ENCODE measurements at places on chromosomes 13 and 19. TPM values are rescaled to one million over a fixed set of nuclear protein-coding genes. Genes with fewer than 3 reads are reported as not detected.

DNA sequence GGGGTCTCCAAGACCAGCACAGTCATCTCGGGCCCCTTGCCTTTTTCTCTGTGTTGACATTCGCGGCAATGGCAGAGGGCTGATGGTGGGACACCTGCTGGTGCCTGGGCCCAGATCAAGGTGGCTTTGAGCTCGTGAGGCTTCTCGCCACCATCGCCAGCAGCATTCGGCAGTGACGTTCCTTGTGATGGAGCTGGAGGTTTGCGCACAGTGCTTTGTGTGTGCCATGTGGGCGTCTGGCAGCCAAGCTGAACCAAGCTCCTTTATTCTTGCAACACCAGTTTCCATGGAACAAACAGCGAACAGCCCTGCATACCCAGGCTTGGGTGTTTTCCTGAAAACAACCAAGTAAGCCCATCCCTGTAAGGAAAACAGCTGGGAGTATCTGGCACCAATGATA, 9.1 kb upstream of the TMEM255B start:
- no peaks in the 10 kb centered on the region for H3K4me1 ChIP-seq
- no peak overlapping the region for H3K27ac ChIP-seq
- H3K27me3 ChIP-seq = no peaks in the 10 kb centered on the region
- H3K4me3 ChIP-seq = no peak overlapping the region
- no peaks in the 10 kb centered on the region for H3K36me3 ChIP-seq

Gene CGB2
- not detected for total RNA-seq

DNA sequence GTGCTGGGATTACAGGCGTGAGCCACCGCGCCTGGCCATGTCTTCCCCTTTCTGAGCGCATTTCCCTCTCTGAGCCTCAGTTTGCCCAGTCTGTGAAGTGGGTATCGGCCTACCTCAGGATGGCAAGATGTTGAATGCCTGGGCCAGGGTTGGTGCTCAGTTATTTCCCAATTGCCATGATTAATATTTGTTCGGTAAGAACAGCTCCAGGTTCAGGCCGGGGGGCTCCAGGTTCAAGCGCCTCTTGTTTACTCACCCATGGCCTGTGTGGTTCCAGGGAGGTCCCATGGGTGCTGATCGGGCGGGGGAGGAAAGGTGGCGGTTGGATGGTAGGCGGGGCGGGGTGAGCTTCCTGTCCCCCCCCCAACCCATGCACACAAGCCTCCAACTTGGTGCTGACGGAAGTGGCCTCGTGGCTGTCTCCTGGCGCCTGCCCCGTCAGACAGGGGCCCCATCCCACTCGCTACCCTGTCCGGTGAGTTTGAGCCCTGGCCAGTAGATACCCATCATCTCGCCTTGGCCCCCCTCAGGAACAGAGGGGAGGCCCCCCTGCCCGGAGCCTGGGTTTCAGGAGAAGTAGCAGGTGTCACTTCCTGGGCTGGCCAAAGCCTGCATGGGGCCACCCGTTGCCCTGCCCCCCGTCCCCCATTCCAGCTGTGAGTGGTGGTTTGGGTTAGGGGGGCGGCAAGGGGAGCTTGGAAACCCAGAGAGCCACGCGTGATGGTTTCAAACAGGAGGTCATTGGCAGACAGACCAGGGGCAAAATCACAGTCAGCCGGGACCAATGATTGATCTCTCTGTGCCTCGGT, at the start of gene FCHO1:
Gene FCHO1, plus strand, starts transcription at position 375 of the 809 bp plus-strand sequence. CDS start 3,688 bp downstream, outside the sequence.
- no peak for DNase-seq
- no peak within 1 kb of the TSS for H3K4me3 ChIP-seq
- H3K4me1 ChIP-seq = peaks cover 5% of the 10 kb centered on the region
- no peaks in the 10 kb centered on the region for H3K27me3 ChIP-seq

Gene SBK3
- 0.35 TPM for total RNA-seq

DNA sequence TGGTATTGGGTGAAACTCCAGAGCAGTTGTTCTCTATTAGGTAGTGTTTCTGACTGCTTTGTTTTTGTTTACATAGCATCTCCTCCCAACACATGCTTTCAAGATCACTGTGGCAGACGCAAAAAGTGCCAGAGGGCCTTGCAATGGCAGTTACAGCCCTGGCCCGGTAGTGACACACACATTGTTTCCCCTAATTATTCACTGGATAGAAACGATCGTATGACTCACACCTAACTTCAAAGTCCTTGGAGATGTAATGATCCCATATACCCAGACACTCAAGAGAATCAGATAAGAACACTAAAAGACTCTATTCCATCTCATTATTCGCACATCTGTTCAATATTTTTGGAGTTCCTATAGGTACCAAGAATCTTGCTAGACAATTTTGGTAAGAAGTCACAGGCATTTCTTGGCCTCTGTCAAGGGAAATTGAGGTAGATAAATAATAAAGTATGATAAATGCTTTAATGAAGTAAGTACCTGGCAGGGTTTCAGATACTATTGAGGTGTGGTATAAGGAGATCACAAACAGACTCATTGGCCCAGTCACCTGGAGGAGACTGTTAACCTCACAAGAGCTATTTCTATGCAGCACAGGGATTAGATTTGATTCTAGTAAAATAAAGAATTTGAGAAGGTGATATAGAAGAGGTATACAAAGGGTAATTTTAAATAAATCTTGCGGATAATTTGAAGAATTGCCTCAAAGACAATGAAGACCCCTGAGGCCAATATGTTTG, 485.3 kb downstream of the SLITRK6 start:
- H3K36me3 ChIP-seq = no peaks in the 10 kb centered on the region
- no peak overlapping the region for H3K27ac ChIP-seq
- no peak for DNase-seq
- H3K4me1 ChIP-seq = no peaks in the 10 kb centered on the region
- H3K27me3 ChIP-seq = no peaks in the 10 kb centered on the region
- H3K4me3 ChIP-seq = no peak overlapping the region

Gene CCDC194
- total RNA-seq = 2.5 TPM

GRCh38 chr19:10769533-10770491, 51.9 kb downstream of the DNM2 start:
- no peaks in the 10 kb centered on the region for H3K27me3 ChIP-seq
- H3K4me3 ChIP-seq = no peak overlapping the region
- DNase-seq = peak; percentile 46
- peak overlapping the region; percentile 73 for H3K27ac ChIP-seq
- no peaks in the 10 kb centered on the region for H3K36me3 ChIP-seq

GRCh38 chr13:112752711-112753541, 63.1 kb downstream of the ATP11A start:
- H3K4me1 ChIP-seq = peaks cover 18% of the 10 kb centered on the region
- peak overlapping the region; percentile 59 for H3K27ac ChIP-seq
- no peaks in the 10 kb centered on the region for H3K36me3 ChIP-seq
- no peak overlapping the region for H3K4me3 ChIP-seq

DNA sequence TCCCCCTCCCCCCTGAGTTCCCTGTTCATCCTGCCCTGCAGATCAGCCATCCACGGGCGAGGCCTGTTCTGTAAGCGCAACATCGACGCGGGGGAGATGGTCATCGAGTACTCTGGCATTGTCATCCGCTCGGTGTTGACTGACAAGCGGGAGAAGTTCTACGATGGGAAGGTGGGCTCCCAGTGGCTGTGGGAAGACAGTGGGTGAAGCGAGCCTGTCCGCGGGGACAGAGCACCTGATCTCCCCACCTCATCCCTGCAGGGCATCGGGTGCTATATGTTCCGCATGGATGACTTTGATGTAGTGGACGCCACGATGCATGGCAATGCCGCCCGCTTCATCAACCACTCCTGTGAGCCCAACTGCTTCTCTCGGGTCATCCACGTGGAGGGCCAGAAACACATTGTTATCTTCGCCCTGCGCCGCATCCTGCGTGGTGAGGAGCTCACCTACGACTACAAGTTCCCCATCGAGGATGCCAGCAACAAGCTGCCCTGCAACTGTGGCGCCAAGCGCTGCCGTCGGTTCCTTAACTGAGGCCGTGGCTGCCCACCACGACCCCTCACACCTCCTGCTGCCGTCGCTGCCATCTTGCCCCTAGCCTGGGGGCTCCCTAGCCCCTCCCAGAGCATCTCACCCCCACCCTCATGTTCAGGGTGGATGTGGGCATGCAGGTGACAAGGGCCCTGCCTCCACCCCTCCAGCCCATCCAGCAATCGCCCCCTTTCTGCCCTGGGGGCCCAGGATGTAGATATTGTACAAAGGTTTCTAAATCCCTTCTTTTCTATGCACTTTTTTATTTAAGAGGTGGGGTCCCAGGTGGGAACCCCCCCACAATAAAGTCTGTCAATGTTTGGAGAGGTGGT, 4.0 kb downstream of the IGFLR1 start:
- DNase-seq = no peak
- no peaks in the 10 kb centered on the region for H3K27me3 ChIP-seq
- no peak overlapping the region for H3K27ac ChIP-seq

- H3K36me3 ChIP-seq = no peaks in the 10 kb centered on the region
- H3K4me1 ChIP-seq = peaks cover 29% of the 10 kb centered on the region
- no peak for DNase-seq
- H3K27ac ChIP-seq = peak overlapping the region; percentile 78
Measured at GRCh38 chr19:5949792-5950305, 28.1 kb downstream of the RANBP3 start.

GRCh38 chr13:75689686-75690085, 53.6 kb downstream of the LMO7 start:
- no peaks in the 10 kb centered on the region for H3K36me3 ChIP-seq
- H3K4me3 ChIP-seq = no peak overlapping the region
- H3K27ac ChIP-seq = no peak overlapping the region
- DNase-seq = no peak

Gene ACTMAP
- 0.48 TPM for total RNA-seq

Gene OR4F17
- total RNA-seq = not detected

GRCh38 chr13:50389726-50390125, 374.5 kb downstream of the KCNRG start:
- no peaks in the 10 kb centered on the region for H3K36me3 ChIP-seq
- no peak overlapping the region for H3K4me3 ChIP-seq
- no peak for DNase-seq
- no peaks in the 10 kb centered on the region for H3K4me1 ChIP-seq

Gene MAB21L1
- total RNA-seq = not detected

Gene TPRX2
- total RNA-seq = not detected

GRCh38 chr19:46328079-46328478, 18.8 kb upstream of the PPP5C start:
- DNase-seq = no peak
- no peaks in the 10 kb centered on the region for H3K4me1 ChIP-seq
- no peaks in the 10 kb centered on the region for H3K27me3 ChIP-seq
- H3K36me3 ChIP-seq = no peaks in the 10 kb centered on the region

- DNase-seq = no peak
- H3K4me1 ChIP-seq = no peaks in the 10 kb centered on the region
- H3K4me3 ChIP-seq = no peak overlapping the region
- H3K27me3 ChIP-seq = no peaks in the 10 kb centered on the region
Measured at GRCh38 chr19:56725829-56726424, 54.4 kb upstream of the ZNF835 start.

Gene CGB1
- total RNA-seq = not detected

DNA sequence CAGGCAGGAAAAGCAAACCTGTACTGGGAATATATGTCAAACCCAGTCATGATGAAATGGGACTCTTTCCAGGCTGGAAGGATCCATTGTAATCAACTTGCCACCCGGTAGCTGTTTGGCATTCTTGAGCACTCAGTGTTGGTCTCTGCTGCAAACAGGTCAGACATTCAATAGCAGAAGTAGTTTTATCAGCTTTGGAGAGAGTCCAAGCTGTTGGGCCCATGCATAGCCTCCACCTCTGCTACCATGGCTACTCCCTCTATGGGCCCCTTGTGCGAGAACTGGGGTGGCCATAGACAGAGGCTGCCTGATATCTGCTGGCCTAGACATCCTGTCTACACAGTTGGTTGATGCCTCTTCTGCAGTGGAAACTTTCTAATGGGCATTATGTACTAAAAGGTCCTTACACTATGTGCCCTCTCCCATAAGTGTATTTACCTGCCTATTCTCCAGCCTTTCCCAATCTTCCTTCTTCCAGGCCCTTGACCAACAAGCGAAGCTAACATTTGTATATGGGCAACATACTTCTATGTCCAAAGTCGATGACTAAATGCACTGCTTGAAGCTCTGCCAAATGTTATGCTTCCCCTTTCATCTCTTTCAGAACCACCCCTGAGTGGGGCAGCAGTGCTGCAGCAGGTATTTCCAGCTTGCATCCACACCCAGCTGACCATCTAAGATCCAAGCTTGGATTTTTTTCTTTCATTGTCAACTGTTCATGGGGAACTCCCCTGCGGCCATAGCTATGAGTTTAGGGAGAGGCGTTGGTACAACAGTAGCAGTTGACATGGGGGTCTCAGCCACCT, 5.3 kb upstream of the RNF6 start:
- no peak for DNase-seq
- H3K4me1 ChIP-seq = no peaks in the 10 kb centered on the region
- no peaks in the 10 kb centered on the region for H3K36me3 ChIP-seq
- H3K4me3 ChIP-seq = no peak overlapping the region
- no peak overlapping the region for H3K27ac ChIP-seq
- H3K27me3 ChIP-seq = no peaks in the 10 kb centered on the region

DNA sequence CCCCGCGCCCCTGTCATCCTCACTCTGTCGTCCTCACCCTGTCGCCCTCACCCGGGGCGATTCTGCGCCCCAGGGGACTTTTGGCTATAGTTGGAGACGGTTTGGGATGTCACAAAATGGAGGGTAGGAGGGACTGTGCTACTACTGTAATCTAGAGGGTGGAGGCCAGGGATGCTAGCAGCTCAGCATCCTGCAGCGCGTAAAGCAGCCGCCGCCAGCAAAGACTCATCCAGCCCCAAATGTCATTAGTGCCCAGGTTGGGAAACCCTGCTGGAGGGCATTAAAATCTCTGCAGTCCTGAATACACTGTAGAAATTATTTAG, 362 bp downstream of the ZNF557 start:
- H3K27me3 ChIP-seq = no peaks in the 10 kb centered on the region
- H3K36me3 ChIP-seq = no peaks in the 10 kb centered on the region
- no peak for DNase-seq
- no peaks in the 10 kb centered on the region for H3K4me1 ChIP-seq

GRCh38 chr19:32363175-32363574, 17.8 kb downstream of the ZNF507 start:
- H3K4me1 ChIP-seq = no peaks in the 10 kb centered on the region
- no peaks in the 10 kb centered on the region for H3K36me3 ChIP-seq
- DNase-seq = no peak
- no peak overlapping the region for H3K4me3 ChIP-seq
- no peak overlapping the region for H3K27ac ChIP-seq

Gene CACNG7
- 1.0 TPM for total RNA-seq

GRCh38 chr19:5172859-5173630, 167.6 kb downstream of the PTPRS start:
- DNase-seq = no peak
- no peak overlapping the region for H3K4me3 ChIP-seq
- H3K36me3 ChIP-seq = no peaks in the 10 kb centered on the region
- H3K27me3 ChIP-seq = no peaks in the 10 kb centered on the region
- no peak overlapping the region for H3K27ac ChIP-seq

- H3K4me1 ChIP-seq = no peaks in the 10 kb centered on the region
- no peak overlapping the region for H3K27ac ChIP-seq
- no peaks in the 10 kb centered on the region for H3K36me3 ChIP-seq
- H3K4me3 ChIP-seq = no peak overlapping the region
- no peaks in the 10 kb centered on the region for H3K27me3 ChIP-seq
Measured at GRCh38 chr19:32388393-32388855, 17.1 kb upstream of the DPY19L3 start.

GRCh38 chr13:44270150-44270549, 103.5 kb upstream of the SERP2 start:
- no peaks in the 10 kb centered on the region for H3K27me3 ChIP-seq
- H3K4me3 ChIP-seq = no peak overlapping the region
- no peak for DNase-seq
- H3K4me1 ChIP-seq = peaks cover 10% of the 10 kb centered on the region

GRCh38 chr19:16737911-16738310, 18.3 kb downstream of the NWD1 start:
- no peaks in the 10 kb centered on the region for H3K4me1 ChIP-seq
- H3K27ac ChIP-seq = no peak overlapping the region
- DNase-seq = no peak
- no peaks in the 10 kb centered on the region for H3K27me3 ChIP-seq
- no peaks in the 10 kb centered on the region for H3K36me3 ChIP-seq

GRCh38 chr13:32019612-32020233, 11.9 kb upstream of the FRY start:
- H3K4me1 ChIP-seq = no peaks in the 10 kb centered on the region
- peak; percentile 39 for DNase-seq
- no peaks in the 10 kb centered on the region for H3K27me3 ChIP-seq
- no peak overlapping the region for H3K4me3 ChIP-seq
